ENCODE measurements at places on chromosomes 1 and 21.
A peak's percentile ranks its signal among the peaks of the same experiment; 100 is the strongest.

GRCh38 chr1:27099587-27100334 lies 55.2 kb downstream of the SLC9A1 start:
- DNase-seq = no peak

DNA sequence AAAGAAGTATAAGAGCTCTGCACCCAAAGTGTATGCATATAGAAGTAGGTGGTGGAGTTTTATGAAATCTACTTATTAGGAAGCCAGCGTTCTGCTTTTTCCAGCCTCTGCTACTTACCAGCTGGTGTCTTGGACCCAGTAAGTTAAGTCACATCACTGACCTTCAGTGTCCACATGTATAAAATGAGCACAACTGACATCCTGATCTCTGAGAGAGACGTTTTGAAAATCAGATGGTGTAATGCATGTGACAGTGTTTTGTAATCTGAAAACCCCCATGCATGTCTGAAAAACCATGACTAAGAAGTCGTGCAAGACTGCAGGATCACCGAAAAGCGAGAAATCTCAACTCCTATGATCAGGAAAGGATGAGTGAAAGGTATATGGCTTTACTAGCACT lies 2.0 kb downstream of the CR1 start:
- DNase-seq = peak; percentile 86

- no peak for DNase-seq
Measured at GRCh38 chr1:10688409-10688786, 108.0 kb downstream of the CASZ1 start.

DNA sequence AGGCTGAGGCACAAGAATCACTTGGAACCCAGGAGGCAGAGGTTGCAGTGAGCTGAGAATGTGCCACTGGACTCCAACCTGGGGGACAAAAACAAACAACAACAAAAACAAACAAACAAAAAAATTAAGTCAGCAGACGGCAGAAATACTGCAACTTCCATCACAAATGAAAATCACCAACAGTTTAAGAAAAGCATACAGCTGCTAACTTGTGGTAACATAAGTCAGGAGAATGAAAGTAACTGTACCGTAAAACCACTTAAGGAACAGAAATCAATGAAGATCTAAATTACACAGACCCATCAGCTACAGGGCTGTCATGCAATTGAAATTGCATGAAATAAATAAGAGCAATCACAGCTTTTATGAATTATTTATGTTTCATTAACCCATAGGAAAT lies 25.0 kb downstream of the MCOLN2 start:
- no peak for DNase-seq

GRCh38 chr1:170213596-170213995 lies 67.8 kb downstream of the NTMT2 start:
- DNase-seq = no peak

DNA sequence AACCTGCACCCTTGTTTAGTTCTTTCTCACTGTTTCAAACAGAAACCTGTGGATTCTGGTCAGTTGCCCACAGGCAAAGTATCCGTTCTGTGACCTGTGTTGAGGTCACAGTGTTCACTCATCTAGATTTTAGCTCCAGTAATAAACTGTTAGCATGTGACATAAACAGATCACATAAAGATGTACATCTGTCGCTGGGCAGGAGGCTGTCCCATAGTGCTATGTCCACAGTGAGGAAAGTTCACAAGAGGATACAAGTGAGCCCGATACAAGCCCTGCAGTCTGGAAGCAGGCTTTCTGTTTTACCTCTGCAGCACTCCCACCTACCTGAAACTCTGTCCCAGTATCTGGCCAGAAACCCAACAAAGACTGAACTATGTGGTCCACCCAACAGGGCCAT lies 28.4 kb downstream of the LMX1A start:
- DNase-seq = no peak

DNA sequence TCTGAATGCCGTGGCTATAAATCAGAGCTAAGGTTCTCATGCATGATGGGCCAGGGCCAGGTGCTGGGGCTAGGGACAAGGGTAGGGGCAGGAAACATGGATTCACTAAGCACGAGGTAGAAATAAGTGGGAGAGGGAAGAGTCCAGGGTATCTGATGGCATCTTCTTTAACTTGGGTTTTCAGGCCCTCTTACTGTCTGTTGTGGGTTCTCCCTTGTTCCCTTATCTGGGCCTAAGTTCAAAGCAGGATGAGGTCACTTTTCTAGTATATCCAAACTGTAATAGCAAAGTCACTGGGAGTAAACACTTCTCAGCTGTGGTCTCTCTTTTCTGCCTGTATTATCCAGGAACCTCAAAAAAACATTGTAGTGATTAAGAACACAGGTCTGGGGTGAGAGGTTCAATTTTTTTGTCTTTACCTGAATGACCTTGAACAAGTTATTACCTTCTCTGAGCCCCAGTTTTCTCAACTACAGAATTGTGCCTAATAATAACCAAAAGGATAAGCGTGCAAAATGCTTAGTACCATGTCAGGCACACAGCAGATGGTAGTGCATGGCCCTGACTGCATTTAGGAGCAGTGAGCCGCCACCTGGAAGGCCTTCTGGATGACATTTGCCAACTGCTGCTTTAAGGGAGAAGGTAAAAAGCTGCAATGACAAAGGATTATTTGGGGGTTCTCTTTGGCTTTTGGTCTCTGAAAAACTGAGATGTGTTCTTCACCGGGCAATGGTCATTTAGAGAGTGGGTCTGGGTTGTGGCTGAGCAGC lies 53.6 kb upstream of the A3GALT2 start:
- no peak for DNase-seq

GRCh38 chr1:46820560-46821060 lies 21.8 kb downstream of the CYP4B1 start:
- DNase-seq = no peak

DNA sequence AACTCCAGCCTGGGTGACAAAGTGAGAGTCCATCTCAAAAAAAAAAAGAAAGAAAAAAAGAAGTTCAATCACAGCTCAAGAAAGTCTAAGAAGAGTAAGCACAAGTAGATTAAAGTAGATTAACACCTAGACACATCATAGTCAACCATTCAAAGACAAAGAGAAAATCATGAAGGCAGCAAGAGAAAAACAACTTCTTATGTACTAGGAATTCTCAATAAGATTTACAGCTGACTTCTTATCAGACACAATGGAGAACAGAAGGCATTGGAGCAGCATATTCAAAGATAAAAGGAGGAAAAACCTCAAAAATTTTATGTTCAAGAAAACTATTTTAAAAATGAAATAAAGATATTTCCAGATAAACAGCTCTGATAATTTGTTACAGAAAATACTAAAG lies 147.3 kb downstream of the LBR start:
- DNase-seq = no peak

DNA sequence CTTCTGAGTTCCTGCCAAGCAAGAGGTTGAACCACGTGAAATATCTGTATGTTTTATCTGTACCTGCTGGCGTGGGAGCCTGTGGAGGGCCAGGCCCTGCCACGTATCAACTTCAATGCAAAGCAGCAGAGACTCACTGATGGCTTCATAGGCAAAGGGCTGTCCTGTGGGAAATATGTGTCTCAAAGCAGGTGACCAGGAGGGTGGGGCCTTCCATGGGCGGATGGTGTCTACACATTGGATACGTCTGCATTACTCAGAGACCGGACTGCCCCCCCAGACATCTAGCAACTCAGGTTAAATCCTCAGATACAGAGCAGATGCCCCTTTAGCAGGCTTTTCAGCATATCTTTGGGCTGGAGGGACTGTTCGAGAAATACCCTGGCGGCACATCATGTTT lies 210.8 kb upstream of the C1orf174 start:
- DNase-seq = no peak

- no peak for DNase-seq
Measured at GRCh38 chr1:91054780-91055481, 33.1 kb upstream of the ZNF644 start.

DNA sequence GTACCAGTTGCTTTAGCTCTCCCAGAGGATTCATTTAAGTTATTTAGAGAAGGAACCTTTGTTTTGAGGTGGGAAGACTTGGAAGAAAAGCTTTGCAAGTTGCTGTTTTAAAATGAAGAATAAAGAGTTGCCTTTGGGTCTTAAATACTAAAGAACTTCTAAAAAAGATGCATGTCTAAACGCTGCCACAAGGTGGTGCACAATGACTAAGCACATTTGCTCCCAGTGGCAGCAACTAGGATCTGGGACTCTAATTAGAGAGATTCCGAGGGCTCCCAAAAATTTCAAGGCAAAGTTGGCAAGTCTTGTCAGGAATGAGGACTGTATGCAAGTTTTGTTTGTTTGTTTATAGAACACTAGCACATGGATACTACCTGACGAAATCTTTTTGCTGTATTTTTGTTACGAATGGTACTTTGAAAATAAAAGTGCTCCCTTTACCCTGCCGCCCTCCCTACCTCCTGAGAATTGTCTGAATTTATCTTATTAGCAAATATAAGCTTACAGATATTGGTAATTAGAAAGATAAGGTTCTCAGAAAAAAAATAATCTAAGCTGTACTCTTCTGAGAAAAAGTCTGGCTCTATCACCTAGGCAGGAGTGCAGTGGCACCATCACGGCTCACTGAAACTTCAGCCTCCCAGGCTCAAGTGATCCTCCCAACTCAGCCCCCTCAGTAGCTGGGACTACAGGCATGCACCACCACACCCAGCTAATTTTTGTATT lies 121.8 kb downstream of the HFM1 start:
- peak; percentile 15 for DNase-seq

DNA sequence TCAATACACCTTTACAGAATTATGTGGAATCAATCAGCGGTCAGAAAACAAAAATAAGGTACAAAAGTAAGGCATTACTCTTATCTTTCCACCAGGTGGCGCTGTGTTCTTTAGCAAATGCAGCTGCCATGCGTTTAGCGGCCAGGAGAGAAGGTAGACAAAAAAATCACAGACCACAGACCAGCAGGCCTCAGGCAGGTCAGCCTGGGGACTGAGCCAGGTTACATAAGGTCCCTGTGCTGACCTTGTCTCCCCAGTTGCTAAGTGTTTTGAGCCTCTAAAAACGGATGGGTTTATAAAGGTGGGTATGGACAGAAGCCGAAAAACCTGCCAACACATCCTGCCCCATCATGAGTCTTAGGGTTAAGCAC lies 2.8 kb downstream of the RGS16 start:
- peak; percentile 78 for DNase-seq

DNA sequence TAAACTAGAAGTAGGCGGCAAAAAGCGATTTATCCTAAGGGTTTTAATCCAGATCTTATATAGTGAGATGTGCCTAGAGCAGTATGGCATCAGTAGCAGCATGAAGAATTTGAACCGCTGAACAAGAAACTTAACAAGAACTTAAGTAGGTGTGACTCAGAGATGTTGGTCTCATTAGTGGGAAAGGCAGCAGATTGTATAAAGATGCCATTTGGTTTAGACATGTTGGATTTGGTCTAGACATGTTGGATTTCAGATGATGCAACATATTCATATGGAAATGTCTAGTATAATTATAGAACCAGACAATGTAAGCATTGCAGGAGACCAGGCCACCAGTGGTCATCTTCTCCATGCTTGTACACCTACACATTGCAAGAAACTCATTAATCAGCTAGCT lies 42.1 kb upstream of the ZP4 start:
- DNase-seq = no peak

DNA sequence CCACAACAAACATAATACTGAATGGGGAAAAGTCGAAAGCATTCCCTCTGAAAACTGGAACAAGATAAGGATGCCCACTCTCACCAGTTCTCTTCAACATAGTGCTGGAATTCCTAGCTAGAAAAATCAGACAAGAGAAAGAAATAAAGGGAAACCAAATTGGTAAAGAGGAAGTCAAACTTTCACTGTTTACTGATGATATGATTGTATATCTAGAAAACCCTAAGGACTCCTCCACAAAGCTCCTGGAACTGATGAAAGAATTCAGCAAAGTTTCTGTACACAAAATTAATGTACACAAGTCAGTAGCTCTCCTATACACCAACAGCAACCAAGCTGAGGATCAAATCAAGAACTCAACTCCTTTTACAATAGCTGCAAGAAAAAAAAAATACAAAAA lies 6.9 kb upstream of the F13B start:
- DNase-seq = no peak

GRCh38 chr1:231653632-231654031 lies 27.0 kb downstream of the DISC1 start:
- no peak for DNase-seq

DNA sequence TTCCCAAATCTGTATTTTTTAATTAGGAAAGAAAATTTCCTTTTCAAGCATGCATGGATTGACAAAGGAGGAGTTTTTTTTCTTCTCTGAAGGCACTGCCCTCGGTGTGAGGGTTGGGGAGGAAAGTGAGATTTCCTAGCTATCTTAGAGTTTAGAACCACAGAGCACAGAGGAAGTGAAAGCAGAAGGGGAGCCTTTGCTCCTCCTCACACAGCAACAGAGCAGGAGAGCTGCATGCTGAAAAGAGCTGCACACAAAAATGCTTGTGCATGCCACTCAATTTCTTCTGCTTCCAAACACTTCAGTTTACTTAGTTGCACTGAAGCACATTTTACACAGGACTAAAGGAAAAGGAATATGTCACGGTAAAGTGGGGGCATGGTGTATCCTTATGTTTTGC lies 308.1 kb downstream of the GPATCH2 start:
- DNase-seq = no peak

- no peak for DNase-seq
Measured at GRCh38 chr1:51355382-51355781, 25.0 kb upstream of the TTC39A start.

DNA sequence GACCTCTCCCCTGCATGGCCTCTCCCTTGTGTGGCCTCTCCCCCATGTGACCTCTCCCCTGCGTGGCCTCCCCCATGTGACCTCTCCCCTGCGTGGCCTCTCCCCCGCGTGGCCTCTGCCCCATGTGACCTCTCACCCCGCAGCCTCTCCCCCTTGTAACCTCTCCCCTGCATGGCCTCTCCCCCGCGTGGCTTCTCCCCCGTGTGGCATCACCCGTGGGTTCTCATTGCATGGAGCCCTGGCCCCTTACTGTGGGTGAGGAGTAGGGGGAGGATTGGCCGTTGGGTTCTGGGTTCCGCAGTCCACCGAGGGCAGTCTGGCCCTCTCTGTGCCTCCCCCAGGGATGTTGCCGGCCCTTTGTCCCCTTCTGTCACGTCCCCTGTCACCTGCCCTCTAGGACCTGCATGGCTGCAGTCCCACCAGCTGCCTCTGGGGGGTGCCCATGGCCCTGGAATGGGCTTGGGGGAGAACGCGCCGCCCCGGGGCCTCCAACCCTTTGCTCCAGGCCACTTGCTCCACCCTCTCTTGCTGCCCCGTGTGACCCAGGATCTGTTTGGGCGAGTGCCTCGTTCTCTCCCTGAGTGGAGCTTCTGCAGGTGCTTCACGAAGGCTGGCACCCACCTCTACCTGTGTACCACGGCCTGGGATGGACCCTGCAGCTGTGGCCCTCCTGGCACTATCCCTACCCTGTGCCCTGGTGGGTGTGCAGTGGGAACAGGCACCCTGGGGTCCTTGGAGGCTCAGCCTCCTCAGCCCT lies 21.3 kb downstream of the RRP1 start:
- peak; percentile 52 for DNase-seq

- DNase-seq = no peak
Measured at GRCh38 chr1:27566462-27567145, 37.3 kb downstream of the AHDC1 start.

GRCh38 chr1:51583532-51583931 lies 33.4 kb upstream of the OSBPL9 start:
- no peak for DNase-seq

GRCh38 chr21:15211491-15212133 lies 146.8 kb upstream of the NRIP1 start:
- no peak for DNase-seq
